ENCODE measurements at places on chromosomes 7 and 10.

- DNase-seq, result no peak
These were observed 40.8 kb upstream of the KMT2E start for GRCh38 chr7:104973227-104973626.

- DNase-seq, result no peak
These were observed 58.6 kb downstream of the RALA start for GRCh38 chr7:39681887-39682441.

DNA sequence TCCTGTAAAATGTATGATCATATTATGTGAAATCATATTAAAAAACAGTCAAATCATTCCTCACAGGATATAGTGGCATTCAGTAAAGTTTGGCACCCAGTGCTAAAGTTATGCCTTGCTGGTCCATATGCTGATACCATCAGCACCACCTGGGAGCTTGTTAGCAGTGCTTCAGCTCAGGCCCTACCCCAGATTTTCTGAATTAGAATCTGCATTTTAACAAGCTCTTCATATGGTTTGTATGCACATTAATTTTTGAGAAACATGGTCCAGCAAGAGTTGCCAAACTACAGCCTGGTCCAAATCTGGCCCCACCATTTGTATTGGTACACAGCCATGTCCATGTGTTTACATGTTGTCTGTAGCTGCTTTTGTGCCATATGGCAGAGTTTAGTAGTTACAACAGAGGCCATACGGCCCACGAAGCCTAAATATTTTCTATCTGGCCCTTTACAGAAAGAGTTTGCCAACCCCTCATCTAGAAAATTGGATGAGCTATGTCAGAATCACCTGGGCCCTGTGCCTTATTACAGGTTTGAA is 30.1 kb downstream of the RAB18 start:
- DNase-seq, result no peak

GRCh38 chr10:50431133-50431532 is 179.8 kb upstream of the ASAH2 start:
- DNase-seq, result no peak

DNA sequence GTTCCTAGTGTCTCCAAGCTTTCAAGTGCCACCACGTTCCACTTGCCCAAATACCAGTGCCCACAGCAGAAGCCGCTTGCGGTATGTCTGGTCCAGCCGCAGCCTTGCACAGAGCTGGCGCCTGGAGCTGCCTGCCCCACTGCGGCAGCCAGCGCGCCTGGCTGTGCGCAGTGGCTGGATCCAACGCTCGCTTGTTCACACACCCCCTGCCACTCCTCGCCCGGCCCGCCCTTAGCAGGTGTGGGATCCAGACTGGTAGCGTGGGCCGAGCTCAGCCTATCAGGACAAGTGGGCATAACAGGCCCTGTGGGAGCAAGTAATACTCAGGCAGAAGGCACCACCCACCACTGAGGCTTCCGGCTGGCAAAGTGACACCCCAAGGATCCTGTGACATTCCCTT is 294.4 kb downstream of the GRM8 start:
- DNase-seq, result no peak

DNA sequence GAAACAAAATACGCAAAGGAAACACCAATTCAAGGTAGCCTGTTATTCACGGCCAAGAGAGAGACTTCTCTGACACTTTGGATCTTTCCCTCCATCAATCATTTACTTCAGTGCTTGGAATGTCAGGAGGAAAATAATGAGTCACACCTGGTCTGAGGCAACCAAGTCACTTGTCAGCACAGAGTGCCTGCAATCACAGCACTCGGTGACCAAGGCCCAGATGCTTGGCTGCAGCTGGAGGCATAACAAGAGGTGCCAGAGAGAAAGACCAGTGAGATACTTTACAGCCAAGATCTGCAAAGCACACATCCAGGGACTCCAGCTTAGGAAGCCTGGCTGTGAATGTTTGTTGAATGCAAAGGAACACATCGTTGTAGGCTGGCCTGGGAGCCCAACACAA is 33.9 kb downstream of the ASB13 start:
- no peak for DNase-seq

- peak; percentile 86 for DNase-seq
These were observed 79.6 kb downstream of the ARL5B start for GRCh38 chr10:18738835-18739234.

GRCh38 chr7:2873686-2874551 is 29.8 kb upstream of the GNA12 start:
- DNase-seq, result no peak

DNA sequence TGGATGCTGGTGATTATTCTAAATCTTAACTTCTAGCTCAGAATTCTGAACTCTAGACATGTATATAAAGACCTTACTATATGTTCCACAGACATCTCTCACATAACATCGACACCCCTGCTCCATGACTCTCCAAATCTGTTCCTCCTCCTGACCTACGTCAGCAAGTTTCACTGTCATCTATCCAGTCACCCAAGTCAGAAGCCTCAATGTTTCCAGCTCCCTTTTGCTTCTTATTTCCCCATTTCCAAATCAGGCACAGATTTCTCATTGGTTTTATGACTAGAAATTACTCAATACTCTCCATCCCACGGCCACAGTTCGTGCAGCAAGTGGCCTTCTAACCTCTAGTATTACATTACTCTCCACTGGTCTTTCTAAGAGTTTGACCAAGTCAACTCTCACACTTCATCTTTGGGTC is 28.5 kb downstream of the EPC1 start:
- peak; percentile 32 for DNase-seq

- DNase-seq, result peak; percentile 28
These were observed 247.9 kb upstream of the PTN start for GRCh38 chr7:137591421-137591837.

GRCh38 chr10:49614242-49615198 is 683 bp downstream of the CHAT start:
- no peak for DNase-seq

GRCh38 chr10:103645141-103646054 is 151.9 kb downstream of the NEURL1 start:
- DNase-seq, result peak; percentile 96

DNA sequence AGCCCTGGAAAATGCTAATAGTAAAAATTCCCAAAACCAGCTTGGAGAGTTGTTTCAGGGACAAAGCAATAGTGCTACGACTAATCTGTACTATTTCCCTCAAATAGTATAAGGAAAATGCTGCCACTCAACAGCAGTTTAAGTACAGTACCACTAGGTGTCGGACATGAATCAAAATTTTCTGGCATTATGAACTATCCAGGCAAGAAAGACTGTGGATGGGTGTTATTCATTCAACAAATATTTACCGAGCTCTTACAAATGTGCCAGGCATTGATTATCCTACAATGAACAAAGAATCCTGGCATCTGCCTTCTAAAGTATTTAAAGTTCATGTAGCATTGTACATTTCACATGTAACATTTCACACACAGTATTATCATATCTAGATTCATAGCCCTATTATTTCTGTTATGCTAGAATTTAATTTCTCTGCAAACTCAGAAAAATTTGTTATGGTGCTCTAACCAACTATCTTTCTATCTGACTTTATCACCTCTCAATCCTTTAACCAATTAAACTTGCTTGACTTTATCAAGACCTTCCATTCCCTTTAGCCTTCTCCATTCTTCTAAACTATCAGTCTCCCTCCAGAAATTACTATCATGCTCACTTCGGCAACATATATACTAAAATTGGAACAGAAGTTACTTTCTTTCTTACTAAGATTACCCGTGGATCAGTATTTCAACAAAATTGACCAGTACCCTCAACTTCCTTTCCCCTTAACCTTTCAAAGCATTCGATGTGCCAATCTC is 80.6 kb downstream of the ARHGAP21 start:
- peak; percentile 49 for DNase-seq

DNA sequence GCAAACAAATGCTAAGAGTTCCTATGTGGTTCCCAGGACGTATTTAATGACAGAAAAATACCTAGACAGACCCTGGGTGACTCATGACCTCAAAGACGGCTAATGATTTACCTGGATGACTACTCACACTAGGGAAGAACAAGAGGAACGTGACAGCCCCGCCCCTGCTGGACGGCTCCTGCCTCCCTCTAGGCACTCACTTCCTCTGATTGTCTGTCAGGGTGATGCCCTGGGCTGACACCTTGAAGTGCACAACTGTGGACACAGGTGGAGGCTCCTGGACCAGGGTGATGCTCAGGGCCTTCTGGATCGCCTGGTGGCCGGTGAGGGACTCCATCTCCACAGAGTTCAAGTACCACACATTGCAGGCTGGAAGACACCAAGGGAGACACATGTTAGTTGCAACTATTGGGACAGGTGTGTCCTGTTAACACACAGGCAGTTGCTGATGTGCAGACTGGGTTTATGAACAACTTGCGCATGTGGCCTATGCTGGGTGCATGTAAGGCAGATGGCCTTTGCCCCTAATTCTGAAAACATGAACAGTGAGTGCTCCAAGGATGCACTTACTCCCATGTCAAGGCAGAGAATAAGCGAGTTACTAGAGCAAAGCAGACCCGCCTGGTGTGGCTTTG is 298.3 kb downstream of the TNS3 start:
- no peak for DNase-seq

GRCh38 chr7:132082394-132082793 is 493.9 kb downstream of the PLXNA4 start:
- no peak for DNase-seq

GRCh38 chr7:2605608-2606538 is 25.9 kb upstream of the TTYH3 start:
- DNase-seq, result no peak

Measured in GM04504 (cell line).